ENCODE measurements at places on chromosomes 6 and 20. TPM values are rescaled to one million over a fixed set of nuclear protein-coding genes. Genes with fewer than 3 reads are reported as not detected.

DNA sequence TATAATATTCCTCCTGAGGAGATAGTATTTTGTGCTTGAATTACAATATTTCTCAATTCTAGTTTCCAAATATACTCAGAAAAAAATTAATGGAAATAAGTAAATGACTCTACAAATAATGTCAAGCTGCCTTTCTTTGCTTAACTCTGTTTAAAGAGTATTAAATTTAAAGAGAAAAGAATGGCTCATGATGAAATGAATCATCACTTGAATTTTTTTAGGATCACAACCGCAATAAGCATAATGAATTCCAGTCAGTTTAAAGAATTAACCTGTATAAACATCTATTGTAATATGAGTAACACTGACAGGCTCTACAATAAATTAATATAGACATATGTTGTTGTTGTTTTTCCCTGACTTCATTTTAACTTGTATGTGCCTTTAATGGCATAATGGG lies 266.2 kb upstream of the ADGRB3 start:
- peak; percentile 53 for DNase-seq

DNA sequence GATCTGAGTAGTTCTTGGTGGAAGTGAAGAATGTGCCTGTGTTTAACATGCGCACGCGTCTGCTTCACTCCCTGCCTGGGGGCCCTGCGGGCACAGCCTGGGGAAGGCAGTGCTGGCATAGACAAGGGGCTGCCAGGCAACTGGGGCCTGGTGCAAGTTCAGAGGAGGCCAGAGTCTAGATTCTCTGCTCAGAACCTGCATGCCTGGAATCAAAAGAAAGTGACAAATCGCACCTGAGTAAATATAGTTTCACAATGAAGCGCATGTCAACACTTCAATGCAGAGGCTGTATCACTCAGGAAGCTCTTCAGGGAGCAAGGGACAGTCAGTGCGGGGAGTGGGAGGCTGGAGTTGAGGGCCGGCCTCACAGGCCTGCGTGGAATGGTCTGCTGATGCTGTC lies 24.2 kb upstream of the PPP1R14C start:
- DNase-seq = peak; percentile 6

DNA sequence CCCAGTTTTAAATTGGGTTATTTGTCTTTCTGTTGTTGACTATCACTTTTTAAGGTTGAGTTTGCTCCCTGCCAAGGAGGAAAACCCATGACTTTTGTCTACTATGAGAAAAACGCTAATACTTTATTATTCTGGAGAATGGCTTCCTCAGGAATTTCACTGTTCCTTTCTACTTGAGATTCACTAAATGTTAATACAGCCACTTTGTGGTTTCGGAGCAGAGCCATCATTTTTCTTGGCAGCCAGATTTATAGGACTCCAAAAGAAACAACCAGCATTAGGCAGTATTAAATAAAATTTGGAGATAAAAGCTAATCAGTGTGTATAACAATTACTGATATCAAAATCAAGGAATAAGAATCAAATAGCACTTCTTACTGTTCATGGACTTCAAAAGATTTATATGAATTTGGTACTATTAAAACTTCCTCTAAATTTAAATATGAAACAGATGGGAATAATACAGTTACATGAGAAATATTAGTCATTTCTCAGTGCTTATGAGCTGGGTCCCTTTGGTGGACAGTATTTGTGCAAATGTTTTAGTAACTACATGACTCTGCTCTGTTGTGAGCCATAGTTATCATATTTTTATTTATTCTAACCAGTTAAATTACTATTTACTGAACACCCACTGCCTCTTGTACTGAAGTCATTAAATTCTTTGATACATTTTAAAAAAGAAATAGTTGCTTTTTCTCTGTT lies 64.1 kb upstream of the FBXO30 start:
- no peak for DNase-seq

Gene SLC16A10
- total RNA-seq = 2.9 TPM

Gene OOEP
- total RNA-seq = not detected

- peak; percentile 52 for DNase-seq
Measured at GRCh38 chr20:36214684-36215256, 21.5 kb upstream of the AAR2 start.

DNA sequence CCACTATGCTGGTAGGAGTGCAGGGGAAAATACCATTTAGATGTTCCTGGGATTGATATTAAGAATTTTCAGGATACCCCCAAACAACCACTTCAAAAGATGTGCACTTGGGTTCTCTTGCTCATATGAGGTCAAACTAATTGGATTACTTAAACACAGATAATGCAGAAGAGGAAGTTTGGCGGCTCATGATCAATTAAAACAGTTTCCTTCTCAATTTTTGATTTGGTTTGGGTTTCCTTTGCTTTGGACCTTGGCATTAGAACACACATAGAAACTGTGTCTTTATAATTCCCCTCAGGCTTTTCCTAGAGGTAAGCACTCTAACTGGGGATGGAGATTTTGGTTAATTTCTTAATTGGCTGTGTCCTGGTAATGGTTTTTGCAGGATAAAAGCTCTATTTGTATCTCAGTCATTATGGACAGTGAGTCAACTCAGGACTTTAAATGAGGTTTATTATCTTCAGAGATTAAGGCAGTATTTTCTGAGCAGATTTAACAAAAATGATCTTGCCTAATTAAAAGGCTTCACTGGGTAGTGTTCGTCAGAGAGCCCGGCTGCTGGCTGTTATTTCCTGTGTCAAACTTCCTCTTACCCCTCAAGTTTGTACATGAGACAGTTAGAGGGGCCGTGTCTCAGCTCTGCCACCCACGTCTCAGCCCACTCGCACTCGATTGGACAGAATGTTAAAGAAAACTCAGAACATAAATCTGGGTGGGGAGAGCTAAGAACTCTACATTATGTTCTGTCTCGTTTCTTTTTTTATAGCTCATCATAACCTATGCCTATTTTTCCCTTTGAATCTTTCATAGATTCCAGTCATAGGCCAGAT lies 50.3 kb upstream of the PREP start:
- DNase-seq = no peak

DNA sequence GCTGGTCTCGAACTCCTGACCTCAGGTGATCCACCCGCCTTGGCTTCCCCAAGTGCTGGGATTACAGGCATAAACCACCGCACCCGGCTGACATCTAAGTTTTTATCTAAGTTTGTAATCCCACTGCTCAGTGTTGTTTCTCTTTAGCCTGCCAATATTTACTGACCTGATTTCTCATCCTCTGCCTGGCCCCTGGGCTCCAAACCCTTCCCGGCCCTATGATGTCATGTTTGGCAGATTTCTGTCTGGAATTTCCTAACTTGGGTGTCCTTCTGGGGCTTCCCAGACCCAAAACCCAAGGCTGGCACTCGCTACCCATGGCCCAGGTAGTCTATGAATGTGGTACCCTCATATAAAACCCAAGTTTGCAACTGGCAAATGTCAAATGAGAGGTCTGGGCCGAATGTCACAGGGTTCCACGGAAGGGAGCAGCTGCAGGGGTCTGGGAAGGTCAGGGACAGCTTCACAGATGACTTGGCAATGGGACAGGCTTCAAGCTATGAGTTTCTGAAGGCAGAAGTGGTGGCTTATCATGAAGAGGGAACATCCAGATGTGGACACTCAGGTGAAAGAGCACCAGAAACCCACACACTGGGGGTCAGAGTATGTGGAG lies 54.9 kb downstream of the TMEM170B start:
- DNase-seq = no peak

DNA sequence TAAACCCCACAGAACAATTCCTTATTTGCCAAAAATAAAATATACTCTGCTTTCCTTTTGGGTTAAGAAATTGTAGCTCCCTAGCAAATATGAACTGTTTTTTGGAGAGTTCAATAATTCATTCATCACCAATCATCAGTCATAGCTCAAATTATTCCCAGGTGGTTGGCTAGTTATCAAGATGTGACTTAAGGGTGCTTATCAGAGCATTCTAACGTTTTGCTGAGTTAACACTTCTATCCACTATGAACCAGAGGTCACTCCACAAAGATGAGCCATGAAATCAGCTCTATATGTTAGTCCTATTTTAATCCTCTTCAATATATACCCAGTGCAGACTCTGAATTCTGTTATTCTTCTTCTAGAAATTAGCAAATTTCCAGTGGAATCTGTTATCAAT lies 379.1 kb downstream of the TENT5A start:
- no peak for DNase-seq

Gene ZBTB24
- total RNA-seq = 4.5 TPM

Gene MTFR2
- 6.2 TPM for total RNA-seq

- DNase-seq = no peak
Measured at GRCh38 chr6:50249493-50249892, 199.8 kb upstream of the DEFB112 start.

Gene TMEM244
- not detected for total RNA-seq

GRCh38 chr20:50027611-50028105 lies 44.9 kb downstream of the SNAI1 start:
- DNase-seq = peak; percentile 96

Gene HLA-DQB2
- not detected for total RNA-seq

DNA sequence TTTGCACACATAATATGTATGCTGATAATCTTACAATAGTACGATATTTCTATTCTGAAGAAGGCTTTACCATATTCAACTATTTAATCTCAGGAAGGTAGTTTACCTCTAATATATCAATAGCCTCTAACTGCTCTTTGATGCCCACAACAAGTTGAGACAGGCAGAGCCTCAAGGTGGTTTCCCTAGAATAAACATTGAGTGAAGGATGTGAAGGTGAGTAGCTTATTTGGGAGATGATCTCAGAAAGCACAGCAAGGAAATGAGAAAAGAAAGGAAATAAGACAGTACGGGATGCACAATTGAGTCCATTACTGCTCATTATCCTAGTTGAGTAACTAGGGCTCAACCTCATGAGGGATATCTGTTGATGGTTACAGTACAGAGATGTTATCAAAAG lies 638.4 kb downstream of the MAFB start:
- no peak for DNase-seq
